Activated naive CD8-positive, alpha-beta T cell treated with anti-CD3 and anti-CD28 coated beads for 36 hours (primary cell): ENCODE measurements at places on chromosomes 2 and 18.
A peak's percentile ranks its signal among the peaks of the same experiment; 100 is the strongest.

DNA sequence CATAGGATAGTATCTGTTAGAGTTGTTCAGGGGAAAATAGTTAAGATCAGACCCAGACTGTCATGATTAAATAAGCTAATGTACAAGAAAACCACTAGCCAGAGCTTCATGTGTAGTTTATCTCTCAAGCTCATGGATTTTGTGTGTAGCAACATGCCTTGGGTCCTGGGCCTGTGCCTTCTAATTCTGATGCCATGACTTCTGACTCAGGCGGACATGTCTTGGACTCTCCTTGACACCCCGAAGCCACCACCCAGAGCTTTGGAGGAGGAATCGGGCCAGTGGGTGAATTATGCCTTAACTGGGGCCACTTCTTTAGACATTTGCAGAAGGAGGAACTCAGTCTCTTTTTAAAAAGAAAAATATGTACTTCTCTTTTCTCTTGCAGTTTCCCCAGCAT lies 68.7 kb downstream of the NPAS2 start:
- no peak for DNase-seq

GRCh38 chr18:7579918-7580542 lies 12.9 kb downstream of the PTPRM start:
- no peak for DNase-seq

- peak; percentile 25 for DNase-seq
Measured at GRCh38 chr18:45384137-45384961, 230.9 kb upstream of the SLC14A2 start.

- no peak for DNase-seq
Measured at GRCh38 chr18:73852789-73853549, 294.7 kb downstream of the FBXO15 start.

- DNase-seq: no peak
Measured at GRCh38 chr2:2656115-2657011, 325.3 kb upstream of the MYT1L start.

DNA sequence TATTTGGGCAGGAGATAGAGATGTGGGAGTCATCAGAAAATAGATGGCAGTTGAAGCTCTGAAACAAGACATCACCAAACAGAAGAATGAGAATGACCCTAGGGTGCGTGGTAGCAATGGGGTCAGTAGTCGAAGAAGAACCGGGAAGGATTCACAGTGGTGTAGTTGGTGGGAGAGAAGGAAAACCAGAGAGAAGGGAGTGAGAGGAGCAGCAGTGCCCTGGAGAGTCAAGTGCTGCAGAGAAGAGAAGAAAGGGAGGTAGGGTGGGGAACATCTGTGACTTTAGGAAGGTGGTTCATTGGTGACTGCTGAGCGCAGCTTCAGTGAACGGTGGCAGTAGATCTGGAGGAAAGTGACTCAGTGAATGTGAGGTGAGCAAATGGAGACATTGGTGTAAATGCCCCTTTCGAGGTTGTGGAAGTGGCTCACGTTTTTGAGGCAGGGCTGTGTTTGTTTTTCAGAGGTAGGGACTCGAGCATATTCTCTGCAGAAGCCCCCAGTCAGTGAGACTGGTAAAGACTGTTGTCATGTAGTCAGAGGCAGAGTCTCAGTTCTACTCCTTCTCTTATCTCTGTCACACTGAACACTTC lies 36.4 kb downstream of the CDC42EP3 start:
- peak; percentile 37 for DNase-seq

DNA sequence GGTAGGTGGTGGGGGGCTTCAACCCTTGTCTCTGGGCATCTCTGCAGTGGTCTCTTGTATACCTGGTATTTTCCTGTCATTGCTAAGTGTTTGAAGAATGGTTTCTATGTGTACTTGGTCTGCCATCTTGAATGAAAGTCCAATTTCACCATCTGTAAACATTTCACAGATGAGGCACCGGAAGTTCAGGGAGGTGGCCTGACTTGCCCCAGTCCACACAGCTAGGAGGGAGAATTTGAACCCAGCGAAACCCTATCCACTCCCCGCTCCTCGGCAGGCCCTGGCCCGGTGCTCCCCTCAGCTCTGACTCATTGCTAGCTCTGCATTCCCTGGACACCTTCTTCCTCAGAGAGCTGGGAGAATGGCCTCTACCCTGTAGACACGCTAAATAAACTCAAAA lies 30.5 kb downstream of the ZAP70 start:
- DNase-seq: no peak

- DNase-seq: no peak
Measured at GRCh38 chr2:234548695-234549420, 52.0 kb upstream of the ARL4C start.
